SW480 (cell line): ENCODE measurements at places on chromosomes 16 and 17.

- DNase-seq, result peak; percentile 5
Measured at GRCh38 chr16:87041286-87041685, 275.9 kb downstream of the C16orf95 start.

- DNase-seq, result peak; percentile 27
Measured at GRCh38 chr17:32882734-32883133, 5.8 kb upstream of the MYO1D start.

GRCh38 chr16:9666834-9667480 is 515.3 kb downstream of the GRIN2A start:
- DNase-seq, result no peak

- peak; percentile 78 for DNase-seq
Measured at GRCh38 chr17:7435676-7436555, 681 bp downstream of the TMEM102 start.

- DNase-seq, result no peak
Measured at GRCh38 chr17:47622180-47622549, 27.6 kb upstream of the KPNB1 start.

DNA sequence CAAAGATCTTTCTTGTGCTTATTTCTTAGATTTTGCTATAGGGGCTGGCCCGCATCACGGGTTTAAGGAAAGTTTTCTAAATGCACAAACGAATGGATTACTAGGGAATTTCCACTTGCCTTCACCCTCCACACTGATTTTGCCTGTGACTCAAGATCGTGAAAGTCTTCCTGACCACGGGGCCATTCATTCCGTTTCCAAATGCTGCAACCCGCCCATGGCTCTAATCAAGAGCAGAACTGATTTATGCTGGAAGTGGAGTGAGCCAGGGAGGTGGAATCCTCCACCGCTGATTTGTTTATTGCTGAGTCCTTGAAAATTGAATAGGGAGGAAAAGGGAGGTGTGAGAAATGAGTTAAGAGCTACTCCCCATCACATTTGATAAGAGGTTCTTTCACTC is 52.4 kb downstream of the CA10 start:
- no peak for DNase-seq

DNA sequence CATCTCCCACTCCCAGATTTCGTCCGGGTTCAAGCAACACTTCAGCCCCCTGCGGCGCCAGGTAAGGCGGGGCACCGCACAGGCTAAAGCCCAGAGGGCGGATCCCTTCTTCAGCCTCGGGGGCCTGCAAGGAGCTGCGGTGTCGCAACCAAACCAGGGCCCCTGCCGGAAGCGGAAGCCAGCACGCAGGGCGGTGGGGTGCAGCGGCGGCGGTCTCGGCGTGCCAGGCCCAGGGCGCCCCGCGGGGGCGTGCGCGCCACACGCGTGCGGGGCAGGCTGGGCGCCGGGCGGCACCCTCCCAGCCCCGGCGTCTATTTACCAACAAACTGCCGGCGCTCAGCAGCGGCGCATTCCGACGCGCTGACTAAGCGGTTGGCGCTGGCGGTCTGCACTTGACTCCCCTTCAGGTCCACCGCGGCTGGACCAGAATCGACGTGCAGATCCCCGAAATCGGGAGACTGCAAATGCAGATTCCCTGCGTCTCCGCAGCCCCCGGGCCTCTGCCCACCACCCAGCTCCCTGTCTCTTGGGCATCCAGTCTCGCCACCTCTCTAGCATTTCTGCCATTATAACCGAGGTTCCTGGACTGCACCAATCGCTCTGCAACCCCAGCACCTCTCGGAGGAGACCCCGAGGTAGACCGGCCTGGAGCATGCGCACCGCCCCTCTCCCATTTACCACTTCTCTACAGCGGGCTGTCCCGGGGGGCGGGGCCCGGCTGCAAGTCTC is 421 bp upstream of the DLX4 start:
- peak; percentile 92 for DNase-seq

DNA sequence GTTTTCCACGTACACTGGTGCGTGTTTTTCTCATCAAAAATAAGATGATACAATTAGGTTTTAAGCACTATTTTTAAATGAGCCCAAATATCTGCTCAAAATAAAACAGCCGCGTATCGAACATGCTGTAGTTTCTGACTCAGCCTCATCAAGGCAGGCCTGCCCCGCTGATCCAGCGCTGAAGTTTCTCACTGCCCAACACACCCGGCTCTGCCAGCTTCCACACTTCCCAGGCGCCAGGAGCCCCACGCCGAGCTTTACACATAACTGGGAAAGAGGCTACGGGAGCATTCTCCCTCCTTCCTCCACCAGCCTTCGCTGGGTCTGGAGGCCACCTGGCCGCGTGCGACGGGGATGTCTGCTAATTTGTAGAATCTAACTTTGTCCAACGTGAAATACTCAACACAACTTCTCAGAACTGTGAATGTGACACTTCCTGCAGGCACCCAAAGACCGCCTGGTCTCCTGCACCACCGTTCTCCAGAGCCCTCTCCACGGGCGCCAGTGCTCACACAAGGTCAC is 42.1 kb downstream of the MAP1LC3B start:
- DNase-seq, result no peak

DNA sequence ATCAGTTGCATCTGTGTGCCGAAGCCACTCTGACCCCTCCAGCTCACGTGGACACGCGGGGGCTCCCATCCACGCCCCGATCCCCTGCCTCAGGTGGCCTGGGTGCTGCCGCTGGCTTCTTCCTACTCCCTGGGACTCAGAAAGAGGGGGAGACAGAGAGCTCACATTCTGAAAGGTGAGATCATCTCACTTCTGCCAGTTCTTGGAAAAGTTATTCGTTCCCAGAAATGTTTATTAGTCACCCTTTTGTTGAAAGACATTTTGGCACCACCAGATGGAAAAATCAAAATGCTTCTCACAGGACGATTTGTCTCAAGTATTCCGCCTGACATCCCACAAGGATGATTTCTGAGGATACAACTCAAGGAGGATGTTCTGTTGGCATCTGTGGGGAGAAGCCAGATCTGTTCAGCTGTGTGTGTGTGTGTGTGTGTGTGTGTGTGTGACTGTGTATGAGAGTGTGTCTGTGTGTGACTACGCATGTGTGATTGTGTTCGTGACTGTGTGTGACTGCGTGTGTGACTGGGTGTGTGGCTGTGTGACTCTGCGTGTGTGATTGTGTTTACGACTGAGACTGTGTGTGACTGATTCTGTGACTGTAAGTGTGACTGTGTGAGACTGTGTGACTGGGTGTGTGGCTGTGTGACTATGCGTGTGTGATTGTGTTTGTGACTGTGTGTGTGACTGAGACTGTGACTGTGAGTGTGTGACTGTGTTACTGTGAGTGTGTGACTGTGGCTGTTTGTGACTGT is 207.3 kb downstream of the NTN1 start:
- DNase-seq, result no peak

- DNase-seq, result no peak
Measured at GRCh38 chr17:80460429-80460834, 16.0 kb downstream of the NPTX1 start.

DNA sequence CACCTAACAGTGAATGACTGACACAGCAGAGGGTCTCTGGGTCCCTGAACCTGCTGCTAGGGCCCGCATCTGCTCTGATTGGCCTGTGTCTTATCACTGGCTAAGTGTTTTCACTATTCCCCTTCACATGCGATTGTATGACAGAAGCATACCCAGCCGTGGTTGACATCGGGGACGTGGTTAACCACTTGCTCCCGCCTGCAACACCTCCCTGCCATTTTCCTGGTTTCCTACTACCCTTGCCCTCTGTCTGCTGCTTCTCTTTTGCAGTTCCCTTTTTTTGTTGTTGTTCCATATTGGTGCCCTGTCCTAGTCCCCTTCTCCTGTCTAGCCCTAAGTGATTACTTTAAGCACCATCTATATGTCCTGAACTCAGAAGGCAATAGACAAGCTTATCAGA is 177.0 kb downstream of the RGS9 start:
- no peak for DNase-seq

GRCh38 chr17:31309556-31309955 is 4.3 kb downstream of the EVI2B start:
- no peak for DNase-seq

GRCh38 chr16:74020095-74020670 is 276.4 kb upstream of the PSMD7 start:
- DNase-seq, result no peak

- peak; percentile 26 for DNase-seq
Measured at GRCh38 chr17:8806926-8807550, 7.9 kb upstream of the MFSD6L start.

GRCh38 chr17:41339571-41340172 is 11.0 kb downstream of the KRT33A start:
- DNase-seq, result no peak

GRCh38 chr17:30379903-30380381 is 1.2 kb downstream of the CPD start:
- peak; percentile 26 for DNase-seq

- no peak for DNase-seq
Measured at GRCh38 chr17:74126179-74126900, 77.1 kb upstream of the RPL38 start.

DNA sequence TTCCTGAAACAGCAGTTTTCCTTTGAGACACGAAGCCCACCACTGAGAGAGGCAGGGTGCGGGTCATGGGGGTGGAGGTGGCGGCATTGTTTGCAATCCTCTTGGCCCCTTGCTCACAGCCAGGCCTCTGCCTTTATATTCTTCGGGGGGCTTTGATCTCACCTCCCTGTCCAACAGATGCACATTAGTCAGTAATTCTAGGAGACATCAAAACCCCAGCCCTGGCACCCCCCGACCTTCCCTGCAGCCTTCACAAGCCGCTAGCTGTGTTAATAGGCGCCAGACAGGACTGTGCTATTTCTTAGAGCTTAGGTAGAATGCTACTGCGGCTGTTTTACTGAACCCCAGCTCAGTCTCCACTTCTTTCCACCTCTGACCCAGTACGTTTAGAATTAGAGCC is 212.6 kb downstream of the RBFOX1 start:
- no peak for DNase-seq

DNA sequence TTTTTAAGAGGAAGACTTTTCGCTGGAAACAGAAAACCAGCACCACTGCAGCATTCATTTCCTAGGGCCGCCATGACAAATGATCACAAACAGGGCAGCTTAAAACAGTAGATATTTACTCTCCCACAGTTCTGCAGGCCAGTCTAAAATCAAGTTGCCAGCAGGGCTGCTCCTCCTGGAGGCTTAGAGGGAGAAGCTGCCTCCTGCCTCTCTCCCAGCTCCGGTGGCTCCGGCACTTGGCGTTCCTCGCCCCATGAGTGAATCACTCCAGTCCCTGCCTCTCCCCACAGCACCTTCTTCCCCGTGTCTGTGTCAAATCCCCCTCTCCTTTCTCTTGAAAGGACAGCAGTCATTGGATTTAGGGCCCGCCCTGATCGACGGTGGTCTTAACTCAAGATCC is 72.1 kb downstream of the SOCS1 start:
- no peak for DNase-seq

GRCh38 chr17:62051053-62051452 is 14.0 kb downstream of the MED13 start:
- DNase-seq, result no peak

- DNase-seq, result no peak
Measured at GRCh38 chr17:73560661-73561060, 83.6 kb downstream of the SDK2 start.

DNA sequence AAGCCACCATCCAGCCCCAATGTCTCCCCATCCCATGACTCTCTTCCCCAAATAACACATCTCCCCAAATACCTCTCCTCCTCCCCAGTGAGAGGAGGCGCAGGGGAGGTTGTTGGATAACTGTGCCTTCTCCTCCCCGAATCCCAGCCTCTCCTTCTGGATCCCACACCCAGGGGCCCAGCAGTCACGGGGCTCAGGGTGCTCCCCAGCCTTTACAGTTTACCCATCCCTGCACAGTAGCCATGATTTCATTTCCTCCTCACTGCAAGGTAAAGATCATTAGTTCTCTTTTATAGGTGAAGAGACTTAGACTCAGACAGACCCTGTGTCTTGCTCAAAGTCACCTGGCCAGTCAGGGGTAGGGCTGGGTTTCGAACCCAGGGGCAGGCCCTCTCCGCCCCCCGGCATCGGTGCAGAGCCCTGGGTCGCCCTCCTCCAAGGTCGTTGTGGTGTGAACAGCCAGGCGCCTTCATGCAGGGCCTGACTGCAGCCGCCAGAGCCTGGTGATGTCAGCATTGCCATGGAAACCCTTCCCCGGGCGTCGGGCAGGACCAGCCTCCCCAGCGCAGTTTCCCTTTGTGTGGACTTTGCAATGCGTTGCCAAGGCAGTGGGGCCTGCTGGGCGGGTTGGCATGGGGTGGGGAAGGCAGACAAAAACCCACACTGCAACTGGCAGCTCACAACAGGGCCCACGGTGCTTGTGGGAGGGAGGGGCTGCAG is 53.3 kb upstream of the TOB1 start:
- DNase-seq, result peak; percentile 88

DNA sequence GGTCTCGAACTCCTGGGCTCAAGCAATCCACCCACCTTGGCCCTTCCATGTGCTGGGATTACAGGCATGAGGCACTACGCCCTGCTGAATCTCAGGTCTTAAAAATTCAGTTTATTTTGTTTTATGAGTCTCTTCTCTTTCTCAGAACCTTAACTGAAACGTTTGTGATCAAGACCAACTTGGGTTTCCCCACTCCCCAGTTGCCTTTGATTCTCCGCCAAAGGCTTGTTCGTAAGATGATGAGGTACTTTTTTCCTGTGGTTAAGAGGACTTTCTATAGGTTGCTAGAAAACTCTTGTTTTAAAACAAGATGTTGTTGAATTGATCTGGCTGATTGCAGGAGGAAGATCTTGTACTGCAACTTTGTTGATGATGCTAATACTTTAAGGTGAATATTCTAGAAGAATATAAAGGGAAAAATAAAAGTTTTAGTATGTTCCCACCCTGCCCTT is 11.7 kb downstream of the ABCC1 start:
- no peak for DNase-seq
